ENCODE measurements at places on chromosomes 5 and 9. TPM values are rescaled to one million over a fixed set of nuclear protein-coding genes. Genes with fewer than 3 reads are reported as not detected.

GRCh38 chr9:86978413-86978812 is 31.1 kb upstream of the GAS1 start:
- no peak for DNase-seq

- no peak for DNase-seq
These were observed 22.9 kb upstream of the SPATA31C2 start for GRCh38 chr9:88161144-88161543.

- no peak for DNase-seq
These were observed 837 bp downstream of the PCDHB2 start for GRCh38 chr5:141095263-141095641.

DNA sequence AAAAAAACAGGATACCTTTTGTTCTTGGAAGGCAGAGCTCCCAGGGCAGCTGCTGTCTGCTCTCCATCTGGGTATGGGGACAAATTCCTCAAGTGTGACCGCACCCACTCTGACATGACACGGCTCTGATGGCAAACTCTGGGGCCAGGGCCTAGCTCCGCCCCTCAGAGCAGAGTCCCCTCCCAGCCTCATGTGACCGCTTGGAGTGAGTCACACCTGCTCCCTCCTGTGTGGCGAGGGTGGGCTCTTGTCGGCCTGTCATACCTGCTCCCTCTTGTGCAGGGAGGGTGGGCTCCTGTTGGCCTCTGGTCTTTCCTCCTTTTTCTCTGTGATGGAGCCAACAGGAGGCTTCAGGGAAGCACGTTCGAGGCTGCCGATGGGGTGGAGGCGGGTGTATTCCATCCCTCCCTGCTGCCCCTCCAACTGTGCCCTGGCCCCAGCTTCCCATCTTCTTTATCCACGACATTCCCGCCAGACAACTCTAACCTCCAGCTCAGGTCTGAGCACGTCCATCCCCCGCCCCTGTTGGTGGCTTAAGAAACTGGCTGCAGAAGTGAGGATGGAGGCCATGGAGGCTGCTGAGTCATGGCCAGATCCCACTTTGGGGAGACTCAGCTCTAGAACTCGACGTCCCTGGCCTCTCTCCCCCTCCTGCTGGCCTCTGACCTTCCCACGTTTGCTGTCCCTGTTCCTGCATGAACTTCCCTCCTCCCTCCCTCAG is 65.3 kb downstream of the OLFM1 start:
- DNase-seq, result no peak

GRCh38 chr5:142324136-142324870 is 518 bp downstream of the SPRY4 start:
- DNase-seq, result no peak

DNA sequence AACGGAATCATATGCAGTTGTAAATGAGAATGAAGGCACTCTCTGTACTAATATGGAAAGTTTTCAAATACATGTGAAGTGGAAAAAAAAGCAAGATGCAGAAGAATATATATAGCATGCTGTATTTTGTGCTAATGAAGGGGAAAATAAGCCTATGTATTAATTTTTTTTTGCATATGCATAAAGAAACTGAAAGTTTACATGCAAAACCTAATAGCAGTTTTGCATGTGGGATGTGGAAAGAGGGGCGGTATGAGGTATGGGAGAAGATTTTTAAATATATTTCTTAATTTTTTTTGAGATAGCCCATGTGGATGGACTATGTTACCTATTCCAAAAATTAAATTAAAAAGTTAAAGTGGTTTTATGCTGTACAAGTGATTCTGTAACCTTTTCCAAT is 83.7 kb upstream of the IL12B start:
- DNase-seq, result no peak

GRCh38 chr5:124627815-124628595 is 118.4 kb downstream of the ZNF608 start:
- no peak for DNase-seq

- DNase-seq, result no peak
These were observed 27.4 kb downstream of the CENPK start for GRCh38 chr5:65535529-65535987.

DNA sequence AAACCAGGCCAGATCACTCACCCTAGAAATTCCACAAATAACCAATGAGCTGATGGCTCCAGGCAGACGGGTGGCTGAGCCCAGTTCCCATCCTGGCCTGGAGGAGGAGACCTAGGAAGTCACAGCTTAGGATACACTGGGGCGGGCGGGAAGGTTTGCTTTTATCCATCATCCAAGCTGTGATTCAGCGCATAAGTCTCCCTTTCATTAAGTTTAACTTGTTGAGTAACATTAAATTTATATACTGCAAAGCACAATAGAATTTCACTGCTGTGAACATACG is 55.7 kb downstream of the THBS4 start:
- no peak for DNase-seq

DNA sequence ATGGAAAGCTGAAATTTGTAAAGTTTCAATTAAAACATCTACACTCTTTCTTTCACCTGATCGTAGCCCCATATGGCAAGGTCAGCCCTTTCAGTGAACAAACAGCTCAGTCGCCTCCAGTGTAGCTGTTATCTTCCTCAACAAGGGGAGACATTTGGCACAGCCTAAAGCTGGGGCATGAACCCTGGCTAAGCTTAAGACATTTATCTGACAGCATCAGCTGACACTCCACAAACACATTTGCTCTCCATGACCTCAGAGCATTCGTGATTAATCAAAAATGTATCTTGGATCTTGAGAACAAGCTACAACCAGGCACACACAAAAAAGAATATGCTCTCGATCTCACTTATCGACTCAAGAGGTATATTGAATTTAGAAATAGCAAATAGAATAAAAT is 67.3 kb downstream of the POU5F2 start:
- no peak for DNase-seq

GRCh38 chr9:125534971-125535701 is 171.9 kb downstream of the MAPKAP1 start:
- DNase-seq, result no peak

- no peak for DNase-seq
These were observed 1.1 kb upstream of the ZSWIM6 start for GRCh38 chr5:61330845-61331406.

DNA sequence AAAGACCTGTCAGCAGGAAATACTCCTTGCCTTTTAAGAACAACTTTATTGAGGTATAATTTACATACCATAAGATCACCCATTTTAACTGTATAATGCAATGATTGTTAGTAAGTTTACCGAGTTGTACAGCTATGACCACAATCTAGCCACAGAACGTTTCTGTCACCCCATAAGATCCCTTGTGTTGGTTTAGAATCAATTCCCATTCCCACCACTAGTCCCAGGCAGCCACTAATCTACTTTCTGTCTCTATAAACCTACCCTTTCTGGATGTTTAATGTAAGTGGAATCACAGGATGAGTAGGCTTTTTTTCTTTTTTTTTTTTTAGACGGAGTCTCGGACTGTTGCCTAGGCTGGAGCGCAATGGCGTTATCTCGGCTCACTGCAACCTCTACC is 4.4 kb downstream of the GPR107 start:
- DNase-seq, result no peak

DNA sequence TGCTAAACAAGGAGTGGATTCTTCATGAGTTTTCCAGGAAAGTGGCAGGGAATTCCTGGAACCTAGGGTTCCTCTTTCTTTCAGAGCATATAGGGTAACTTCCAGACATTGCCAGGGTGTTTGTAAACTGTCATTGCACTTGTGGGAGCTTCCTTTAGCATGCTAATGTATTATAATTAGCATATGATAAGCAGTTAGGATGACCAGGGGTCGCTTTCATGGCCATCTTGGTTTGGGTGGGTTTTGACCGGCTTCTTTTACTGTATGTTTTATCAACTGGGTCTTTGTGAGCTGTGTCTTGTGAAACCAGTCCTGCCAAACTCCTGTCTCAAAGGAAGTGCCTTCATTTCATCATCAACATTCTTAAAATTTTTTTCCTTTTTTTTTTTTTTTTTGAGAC is 11.9 kb upstream of the MELK start:
- DNase-seq, result no peak

DNA sequence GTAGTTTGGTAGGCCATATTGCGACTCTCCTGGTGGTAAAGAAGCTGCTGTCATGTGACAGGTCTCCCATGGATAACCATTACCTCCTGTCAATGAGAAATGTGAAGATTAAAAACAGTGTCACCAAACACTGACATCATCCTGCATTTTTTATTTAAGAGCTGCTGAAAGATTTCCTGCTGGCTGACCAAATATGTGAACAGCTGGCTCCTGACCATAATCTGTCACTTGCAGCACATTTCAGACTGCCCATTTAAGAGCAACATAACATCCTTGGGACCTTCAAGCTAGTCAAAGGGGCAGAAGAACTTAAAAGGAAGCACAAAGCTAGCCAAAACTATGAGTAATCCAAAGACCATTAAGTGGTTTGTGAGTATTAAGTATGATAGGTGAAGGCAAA is 288.0 kb downstream of the IZUMO3 start:
- no peak for DNase-seq

DNA sequence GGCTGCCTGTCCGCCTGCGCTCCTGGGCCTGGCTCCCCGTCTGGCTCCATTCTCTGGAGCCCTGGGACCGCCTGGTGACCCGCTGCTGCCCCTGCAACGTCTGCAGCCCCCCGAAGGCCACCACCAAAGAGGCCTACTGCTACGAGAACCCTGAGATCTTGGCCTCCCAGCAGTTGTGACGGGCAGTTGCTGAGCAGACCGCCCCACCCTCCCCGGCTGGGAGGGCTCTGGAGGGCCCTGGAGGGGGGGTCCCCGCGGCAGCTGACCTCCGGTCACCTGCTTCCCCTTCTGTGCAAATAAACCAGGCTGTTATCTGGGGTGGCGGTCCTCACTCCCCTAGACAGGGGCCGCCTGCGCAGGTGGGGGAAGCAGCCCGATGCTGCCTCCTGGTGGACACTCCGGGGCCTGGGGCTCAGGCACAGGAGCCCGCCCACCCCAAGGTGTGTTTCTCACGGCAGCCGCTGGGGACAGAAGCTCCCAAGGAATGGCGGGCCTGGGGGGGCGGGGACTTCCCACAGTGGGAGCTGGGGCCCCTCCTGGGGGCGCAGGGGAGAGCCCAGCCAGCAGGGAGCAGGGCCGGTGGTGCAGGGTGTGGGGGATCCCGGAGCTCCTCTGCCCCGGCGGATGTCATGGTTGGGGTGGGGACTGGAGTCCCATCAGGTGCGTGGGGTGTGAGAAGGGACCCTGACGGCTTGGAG is 4.7 kb upstream of the TUBB4B start:
- peak; percentile 18 for DNase-seq

DNA sequence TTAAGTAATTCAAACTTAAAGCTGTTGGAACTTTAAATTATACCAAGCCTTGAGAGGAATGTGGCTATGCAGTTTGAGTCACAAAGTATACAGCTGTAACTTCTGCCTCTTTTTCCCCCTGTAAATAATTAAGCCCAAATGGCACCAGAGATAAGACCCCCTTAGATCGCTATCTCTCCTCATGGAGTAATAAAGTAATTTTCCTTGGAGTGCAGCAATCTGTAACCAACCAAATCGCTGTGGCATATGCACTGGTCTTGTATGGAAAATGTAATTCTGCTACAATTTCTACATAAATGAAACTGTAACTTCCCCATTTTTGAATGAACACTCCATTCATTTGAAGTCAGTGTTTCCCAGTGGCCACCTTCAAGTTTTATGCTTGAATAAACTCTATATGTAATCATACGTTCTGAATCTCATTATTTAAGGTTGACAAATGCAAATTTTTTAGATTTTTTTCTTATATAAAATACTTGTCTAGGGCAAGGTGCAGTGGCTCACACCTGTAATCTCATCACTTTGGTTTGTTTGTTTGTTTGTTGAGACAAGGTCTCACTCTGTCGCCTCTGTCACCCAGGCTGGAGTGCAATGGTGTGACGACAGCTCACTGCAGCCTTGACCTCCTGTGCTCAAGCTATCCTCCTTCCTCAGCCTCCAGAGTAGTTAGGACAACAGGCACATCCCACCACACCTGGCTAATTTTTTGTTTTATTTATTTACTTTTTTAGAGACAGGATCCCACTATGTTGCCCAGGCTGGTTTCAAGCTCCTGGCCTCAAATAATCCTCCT is 12.3 kb downstream of the SUSD1 start:
- no peak for DNase-seq

DNA sequence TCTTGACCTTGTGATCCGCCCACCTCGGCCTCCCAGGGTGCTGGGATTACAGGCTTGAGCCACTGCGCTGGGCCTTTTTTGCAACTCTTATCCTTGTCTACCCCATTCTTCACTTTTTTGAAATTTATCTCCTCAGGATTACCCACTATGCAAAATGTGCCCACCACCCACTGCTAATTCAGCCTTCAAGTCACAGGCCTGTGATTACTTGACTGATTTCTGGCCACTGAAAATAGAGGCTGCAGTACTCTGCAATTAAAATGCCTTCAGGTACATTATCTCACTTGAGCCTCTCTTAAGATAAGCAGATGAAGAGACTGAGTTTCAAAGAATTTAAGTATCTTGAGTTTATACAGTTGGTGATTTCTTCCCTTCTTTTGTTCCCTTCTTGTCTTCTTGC is 112.4 kb upstream of the SPATA31D4 start:
- DNase-seq, result no peak

GRCh38 chr5:139757727-139758509 is 37.7 kb upstream of the PSD2 start:
- DNase-seq, result no peak

DNA sequence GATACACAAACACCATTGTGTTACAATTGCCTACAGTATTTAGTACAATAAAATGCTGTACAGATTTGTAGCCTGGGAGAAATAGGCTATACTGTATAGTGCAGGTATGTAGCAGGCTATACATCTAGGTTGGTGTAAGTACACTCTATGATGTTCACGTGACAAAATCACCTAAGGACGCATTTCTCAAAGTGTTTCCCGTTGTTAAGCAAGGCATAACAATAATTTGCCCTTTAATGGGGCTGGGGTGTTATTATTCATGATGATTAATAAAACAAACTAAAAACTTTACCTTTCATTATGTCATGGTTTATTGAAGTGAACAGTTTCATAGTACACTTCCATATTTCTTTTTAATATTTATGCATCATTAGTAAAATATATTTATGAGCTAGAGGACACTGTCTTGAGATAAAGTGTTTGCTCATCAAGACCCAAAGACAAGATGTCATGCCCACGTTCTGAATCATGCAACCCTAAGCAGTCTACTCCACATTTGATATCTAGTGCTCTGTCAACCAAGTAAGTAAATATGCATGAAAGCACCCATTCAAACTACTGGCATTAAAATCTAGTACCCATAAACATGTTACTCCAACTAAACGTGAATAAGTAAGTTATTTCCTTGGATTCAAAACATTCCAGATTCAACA is 220.5 kb downstream of the NR2F1-AS1 start:
- DNase-seq, result no peak

Gene LCN1
- total RNA-seq, result not detected

Gene CDH10
- 0.79 TPM for total RNA-seq

Gene DND1
- total RNA-seq, result 0.30 TPM

Gene CDKN2B-AS1
- total RNA-seq, result 0.20 TPM

Gene SRA1
- 14.5 TPM for total RNA-seq

Gene TIGD6
- total RNA-seq, result 3.4 TPM

Gene IL7R
- total RNA-seq, result 2.0 TPM

Gene PHF19
- 23.5 TPM for total RNA-seq

Gene FGF1
- 2.4 TPM for total RNA-seq

Gene TMEM215
- total RNA-seq, result 0.39 TPM

Gene TMC1
- 0.69 TPM for total RNA-seq

Gene OR1N1
- not detected for total RNA-seq

Gene FAM169A
- total RNA-seq, result 4.6 TPM

Gene ZNF483
- total RNA-seq, result 4.2 TPM

All from skin of body (tissue), 3 donors.